Stimulated activated CD8-positive, alpha-beta memory T cell treated with anti-CD3 and anti-CD28 coated beads, Interleukin-7, amount 100 ng/mL, for 1 hour (primary cell): ENCODE measurements at places on chromosomes 12 and 14.

DNA sequence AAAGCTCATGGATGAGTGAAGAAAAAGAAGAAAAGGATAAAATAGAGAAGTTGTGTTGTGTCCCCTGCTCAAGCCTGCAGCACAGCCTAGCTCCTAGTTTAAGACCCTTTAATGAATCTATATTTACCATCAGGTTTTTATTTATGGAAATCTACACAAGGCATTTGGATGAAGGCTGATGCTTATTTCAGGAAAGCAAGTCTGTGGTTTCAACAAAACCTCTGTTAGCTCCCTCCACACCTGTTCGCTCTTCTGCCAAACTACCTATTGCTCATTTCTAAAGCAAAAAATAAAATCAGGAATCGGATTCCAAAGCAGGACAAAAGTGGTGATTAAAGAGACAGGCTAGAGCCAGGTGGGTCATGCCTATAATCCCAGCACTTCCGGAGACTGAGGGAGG lies 18.9 kb upstream of the MAP3K9 start:
- no peak for DNase-seq

GRCh38 chr12:106739815-106740530 lies 34.5 kb upstream of the RIC8B start:
- DNase-seq: no peak

GRCh38 chr12:106074706-106075392 lies 63.9 kb downstream of the NUAK1 start:
- DNase-seq: no peak

GRCh38 chr14:44620121-44621019 lies 113.3 kb upstream of the FSCB start:
- DNase-seq: no peak

GRCh38 chr12:105420659-105421240 lies 90.3 kb downstream of the C12orf75 start:
- DNase-seq: peak; percentile 29

GRCh38 chr12:16593546-16593945 lies 12.4 kb downstream of the LMO3 start:
- no peak for DNase-seq
